ENCODE measurements at places on chromosomes 6 and 20.

DNA sequence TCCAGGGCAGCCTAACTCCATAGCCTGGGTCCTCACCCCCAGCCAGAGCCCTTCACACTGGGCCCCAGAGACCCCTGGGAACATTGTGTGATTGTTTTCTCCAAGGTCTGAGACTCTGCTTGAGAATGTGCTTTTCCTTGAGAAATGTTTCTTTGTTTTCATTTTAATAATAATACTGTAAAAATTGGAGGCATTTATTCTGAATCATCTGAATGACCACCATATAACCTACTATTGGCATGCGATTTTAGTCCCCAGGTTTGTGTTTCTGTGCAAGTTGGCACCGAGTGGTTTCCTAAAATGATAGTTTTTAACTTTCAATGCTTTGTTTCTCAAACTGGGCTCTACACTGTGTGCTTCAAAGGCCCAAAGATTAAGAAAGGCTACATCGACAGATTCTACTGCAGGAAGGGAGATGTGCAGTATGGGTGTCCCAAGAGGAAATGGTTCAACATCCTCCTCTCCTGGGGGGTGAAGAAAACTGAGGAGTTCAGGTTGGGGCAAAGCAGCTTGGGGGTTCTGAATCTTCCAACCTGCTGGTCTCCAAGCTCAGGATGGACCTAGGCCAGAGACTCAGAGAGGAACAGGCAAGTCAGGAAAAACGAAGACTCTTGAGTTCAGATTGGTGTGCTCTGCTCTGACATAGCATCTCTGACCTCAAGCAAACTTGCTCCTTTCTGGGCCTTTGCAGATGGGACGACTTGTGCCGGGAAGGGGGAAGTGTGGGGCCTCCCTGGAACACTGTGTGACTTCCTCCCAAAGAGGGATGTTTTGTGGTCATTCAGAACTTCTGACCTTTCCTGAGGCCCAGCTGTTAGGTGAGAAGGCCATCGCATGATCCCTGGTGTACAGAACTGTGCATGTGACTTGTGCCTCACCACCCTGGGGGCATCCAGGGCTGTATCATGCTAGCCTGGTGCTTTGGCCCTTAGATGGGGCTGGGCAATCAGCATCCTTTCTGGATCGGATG is 31.0 kb downstream of the DAAM2 start:
- no peak for DNase-seq

GRCh38 chr6:37838219-37838921 is 18.8 kb downstream of the ZFAND3 start:
- no peak for DNase-seq

DNA sequence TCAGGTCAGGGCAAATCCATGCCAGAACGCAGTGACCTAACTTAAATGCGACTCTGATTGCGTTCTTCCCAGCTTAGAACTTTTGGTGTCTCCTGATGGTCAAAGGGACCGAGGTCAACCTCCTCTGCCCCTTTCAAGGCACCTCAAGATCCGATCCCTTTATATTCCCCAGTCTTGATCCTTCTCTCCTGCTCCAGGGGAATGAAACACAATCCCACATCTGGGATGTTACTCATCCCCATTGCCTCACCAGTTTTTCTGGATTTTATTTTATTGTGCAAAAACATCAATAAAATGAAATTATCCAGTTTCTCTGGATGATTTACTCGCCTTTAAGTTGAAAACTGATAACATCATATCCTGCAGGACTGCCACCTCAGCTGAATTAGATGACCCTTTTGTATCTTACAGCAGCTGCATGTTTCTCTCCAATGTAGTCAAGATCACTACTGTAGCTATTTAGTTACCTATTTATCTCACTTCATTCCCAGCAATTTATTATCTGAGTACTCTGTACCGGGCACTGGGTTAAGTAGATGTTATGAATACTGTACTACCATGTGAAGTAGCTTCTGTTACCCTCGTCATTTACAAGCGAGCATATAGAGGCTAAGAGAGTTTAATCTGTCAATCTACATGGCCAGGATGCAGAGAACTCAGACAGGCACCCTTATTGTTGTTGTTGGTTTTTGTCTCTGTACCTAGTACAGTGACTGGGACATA is 44.0 kb downstream of the IRAK1BP1 start:
- no peak for DNase-seq

- no peak for DNase-seq
These were observed 65.5 kb downstream of the YTHDF1 start for GRCh38 chr20:63150391-63150898.

- no peak for DNase-seq
These were observed 360.4 kb upstream of the JARID2 start for GRCh38 chr6:14885498-14885897.

GRCh38 chr6:136095986-136096385 is 154.1 kb downstream of the MTFR2 start:
- no peak for DNase-seq

- DNase-seq = no peak
These were observed 6.4 kb downstream of the HLA-DQB1 start for GRCh38 chr6:32659856-32660595.

- DNase-seq = no peak
These were observed 67.4 kb upstream of the BMP2 start for GRCh38 chr20:6699921-6700562.

- DNase-seq = peak; percentile 80
These were observed 649.1 kb upstream of the GJE1 start for GRCh38 chr6:141483598-141484061.

DNA sequence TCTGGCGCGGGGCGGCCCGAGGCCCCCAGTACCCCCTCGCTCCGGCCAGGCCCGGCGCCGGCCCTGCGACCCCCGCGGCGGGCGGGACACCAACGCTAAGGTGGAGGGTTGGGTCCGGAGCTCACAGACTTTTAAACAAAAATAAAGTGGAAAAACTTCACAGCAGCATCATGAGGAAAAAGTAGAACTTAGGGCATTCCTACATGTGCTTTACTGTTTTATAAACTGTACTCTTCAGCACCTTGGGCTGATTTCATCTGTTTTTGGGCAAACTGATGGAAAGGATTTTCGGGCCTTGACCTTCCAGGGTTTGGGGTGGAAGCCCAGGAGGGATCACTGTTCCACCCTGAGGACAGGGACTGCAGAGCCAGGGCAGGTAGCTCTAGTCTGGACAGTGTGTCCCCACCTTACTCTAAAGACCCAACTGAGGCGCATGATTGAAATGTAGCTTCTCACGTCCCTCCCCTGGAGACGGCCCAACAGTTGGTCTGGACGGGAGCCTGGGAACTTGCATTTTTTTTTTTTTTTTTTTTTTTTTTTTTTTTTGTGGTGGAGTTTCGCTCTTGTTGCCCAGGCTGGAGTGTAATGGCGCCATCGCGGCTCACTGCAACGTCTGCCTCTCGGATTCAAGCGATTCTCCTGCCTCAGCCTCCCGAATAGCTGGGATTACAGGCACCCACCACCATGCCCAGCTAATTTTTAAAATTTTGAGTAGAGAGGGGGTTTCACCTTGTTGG is 740 bp downstream of the NELFCD start:
- DNase-seq = peak; percentile 20

DNA sequence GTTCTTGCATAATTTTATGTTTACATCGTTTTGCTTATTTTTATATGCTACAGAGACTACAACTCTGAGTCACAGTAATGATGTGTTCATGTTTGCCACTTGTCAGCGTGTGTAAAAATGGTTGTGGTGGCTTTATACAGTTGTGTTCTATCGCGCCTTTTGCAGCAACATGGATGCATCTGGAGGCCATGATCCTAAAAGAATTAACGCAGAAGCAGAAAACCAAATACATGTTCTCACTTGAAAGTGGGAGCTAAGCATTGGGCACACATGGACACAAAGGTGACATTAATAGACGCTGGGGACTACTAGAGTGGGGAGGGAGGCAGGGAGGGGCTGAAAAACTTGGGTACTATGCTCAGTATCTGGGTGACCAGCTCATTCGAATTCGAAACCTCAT is 996 bp upstream of the SEC23B start:
- no peak for DNase-seq

Measured in immature natural killer cell (primary cell).